ENCODE measurements at places on chromosomes 16 and 17. TPM values are rescaled to one million over a fixed set of nuclear protein-coding genes. Genes with fewer than 3 reads are reported as not detected.
A peak's percentile ranks its signal among the peaks of the same experiment; 100 is the strongest.

- DNase-seq: no peak
Observed at GRCh38 chr16:15775663-15776304, 81.0 kb downstream of the MYH11 start.

Gene PRSS33
- not detected for total RNA-seq

DNA sequence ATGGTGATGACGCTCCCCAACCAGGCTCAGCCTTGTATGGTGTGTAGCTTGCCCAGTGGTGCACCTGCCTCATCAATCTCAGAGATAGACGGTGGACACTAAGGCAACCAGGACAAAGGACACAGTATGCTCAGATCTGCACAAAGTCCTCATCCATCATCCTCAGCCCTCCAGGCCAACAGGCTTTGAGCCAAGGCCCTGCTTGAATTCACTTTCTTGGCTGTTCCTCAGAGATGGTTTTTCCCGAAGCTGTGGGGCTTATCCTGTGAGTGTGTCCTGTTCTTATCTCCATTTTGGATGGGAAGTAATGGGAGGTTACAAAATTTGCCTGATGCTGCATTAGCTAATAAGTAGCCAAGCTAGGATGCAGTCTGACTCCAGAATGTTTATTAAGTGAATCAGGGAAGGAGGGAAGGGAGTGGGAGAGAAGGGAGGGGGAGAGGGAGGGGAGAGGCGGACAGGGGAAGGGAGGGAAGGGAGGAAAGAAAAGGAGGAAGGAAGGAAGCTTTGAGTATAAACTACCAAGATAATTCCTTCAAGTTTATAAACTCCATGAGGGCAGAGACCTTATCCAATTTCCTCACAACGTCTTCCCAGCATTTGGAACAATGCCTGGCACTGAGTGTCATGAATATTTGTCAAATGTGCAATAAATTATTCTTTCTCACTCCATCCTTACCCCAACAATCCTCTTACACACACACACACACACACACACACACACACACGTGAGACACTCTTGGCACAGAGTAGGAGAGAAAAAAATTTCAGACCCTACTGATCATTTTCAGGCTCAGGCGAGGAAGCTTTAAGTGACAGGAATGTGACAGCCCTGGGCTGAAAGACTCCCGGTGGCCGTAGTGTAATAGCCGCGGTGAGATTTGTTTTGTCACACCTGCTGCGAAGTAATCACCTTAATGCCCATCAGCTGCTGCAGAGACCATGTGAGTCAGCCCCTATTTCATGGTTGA is 84.3 kb downstream of the BMERB1 start:
- DNase-seq: no peak

DNA sequence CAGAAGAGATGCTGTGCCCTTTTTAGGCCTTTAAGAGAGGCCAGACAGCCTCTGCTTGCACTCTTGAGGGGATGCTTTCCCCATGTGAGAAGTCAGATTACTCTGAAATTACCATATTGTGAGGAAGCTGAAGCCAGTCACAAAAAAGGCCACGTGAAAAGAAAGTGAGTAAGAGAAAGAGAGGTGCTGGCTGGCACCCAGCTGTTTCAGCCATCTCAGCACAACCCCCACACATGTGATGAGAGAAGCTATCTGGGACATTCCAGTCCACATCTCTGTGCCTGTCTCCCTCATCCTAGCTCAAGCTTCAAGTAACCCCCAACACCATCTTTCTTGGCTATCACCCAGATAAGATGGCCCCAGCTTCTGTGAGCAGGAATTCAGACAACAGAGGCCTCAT is 131.4 kb downstream of the HS3ST2 start:
- no peak for DNase-seq

- no peak for DNase-seq
Observed at GRCh38 chr17:73698966-73699365, 54.7 kb upstream of the SDK2 start.

Gene RNF222
- not detected for total RNA-seq

Gene SPATA22
- not detected for total RNA-seq

DNA sequence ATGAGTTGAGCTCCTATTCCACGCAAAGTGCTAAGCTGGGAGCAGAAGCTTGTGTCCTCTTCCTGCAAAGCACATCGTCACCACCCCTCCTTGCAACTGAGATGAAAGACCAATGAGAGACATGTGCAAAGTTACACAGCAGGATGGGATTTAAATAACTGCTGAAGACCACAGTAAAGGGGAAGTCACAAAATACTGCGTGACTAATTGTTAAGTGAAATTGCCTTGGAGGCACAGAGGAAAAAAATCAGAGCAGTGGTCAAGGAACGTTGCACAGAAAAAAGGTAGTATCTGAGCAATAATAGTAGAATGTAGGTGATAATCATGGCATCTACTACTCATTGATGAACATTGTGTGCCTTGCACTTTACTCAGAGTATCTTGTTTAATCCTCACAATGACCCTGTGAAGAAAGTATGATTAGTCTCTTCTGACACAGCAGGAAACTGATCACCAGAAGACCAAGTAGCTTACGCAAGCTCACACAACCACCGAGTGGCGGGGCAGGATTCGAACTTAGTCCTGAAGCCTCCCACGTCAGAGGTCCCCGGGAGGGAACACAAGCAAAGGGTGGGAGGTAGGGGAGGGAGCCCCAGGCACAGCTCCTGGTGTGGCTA is 15.4 kb upstream of the MYO18A start:
- no peak for DNase-seq

- DNase-seq: no peak
Observed at GRCh38 chr17:57422574-57423164, 166.3 kb downstream of the MSI2 start.

DNA sequence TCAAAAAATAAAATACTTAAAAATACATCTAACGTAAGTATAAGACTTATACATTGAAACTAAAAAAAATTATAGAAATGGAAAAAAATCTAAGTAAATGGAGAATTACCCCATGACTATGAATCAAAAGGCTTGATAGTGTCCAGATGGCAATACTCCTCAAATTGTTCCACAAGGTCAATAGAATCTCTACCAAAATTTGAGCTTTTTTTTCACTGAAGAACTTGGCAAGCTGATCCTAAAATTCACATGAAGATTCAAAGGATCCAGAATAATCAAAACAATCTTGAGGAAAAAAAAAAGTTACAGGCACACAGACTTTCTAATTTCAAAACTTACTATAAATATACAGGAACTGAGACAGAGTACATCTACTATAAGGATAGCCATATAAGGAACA is 448.4 kb upstream of the CDH11 start:
- no peak for DNase-seq

GRCh38 chr17:67490471-67490870 is 113.4 kb downstream of the PITPNC1 start:
- DNase-seq: no peak

GRCh38 chr17:7133424-7133823 is 18.8 kb upstream of the ASGR2 start:
- DNase-seq: no peak

GRCh38 chr17:57665696-57666095 is 79.4 kb downstream of the CCDC182 start:
- DNase-seq: no peak

Gene CDYL2
- total RNA-seq: 4.8 TPM

Gene PPY
- 0.49 TPM for total RNA-seq

Gene TMEM132E
- 0.10 TPM for total RNA-seq

DNA sequence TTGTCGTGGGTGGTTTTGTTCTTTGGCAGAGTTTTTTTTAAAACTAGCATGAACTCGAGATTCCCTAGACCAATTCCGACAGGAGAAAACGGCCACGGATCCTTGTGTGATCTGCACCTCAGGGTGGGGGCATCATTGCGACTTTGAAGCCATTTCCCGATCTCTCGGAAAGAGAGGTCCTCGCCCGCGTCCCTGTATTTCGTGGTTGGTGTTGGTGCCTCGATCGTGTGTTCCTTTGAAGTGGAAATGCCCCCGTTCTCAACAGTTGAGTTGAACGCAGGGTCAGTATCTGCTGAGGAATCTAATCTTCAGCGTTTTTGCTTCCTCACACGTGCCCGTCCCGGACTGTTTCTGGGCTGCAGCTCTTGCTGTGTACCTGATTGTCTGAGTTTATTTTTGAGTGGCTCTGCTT is 1.1 kb downstream of the CRAMP1 start:
- DNase-seq: peak; percentile 25

DNA sequence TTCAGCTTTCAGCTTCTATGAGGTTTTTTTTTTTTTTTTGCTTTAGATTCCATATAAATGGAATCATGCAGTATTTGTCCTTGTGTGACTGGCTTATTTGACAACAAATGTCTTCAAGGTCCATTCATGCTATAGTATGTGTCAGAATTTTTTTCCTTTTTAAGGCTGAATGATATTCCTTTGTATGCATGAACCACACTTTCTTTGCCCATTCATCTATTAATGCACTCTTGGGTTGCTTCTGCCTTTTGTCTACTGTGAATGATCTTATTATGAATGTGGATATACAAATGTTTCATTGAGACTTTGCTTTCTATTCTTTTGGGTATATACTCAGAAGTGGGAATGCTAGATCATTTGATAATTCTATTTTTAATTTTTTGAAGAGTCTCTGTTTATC is 27.0 kb upstream of the LRRC75A start:
- DNase-seq: no peak

Gene CTF1
- total RNA-seq: 1.6 TPM

DNA sequence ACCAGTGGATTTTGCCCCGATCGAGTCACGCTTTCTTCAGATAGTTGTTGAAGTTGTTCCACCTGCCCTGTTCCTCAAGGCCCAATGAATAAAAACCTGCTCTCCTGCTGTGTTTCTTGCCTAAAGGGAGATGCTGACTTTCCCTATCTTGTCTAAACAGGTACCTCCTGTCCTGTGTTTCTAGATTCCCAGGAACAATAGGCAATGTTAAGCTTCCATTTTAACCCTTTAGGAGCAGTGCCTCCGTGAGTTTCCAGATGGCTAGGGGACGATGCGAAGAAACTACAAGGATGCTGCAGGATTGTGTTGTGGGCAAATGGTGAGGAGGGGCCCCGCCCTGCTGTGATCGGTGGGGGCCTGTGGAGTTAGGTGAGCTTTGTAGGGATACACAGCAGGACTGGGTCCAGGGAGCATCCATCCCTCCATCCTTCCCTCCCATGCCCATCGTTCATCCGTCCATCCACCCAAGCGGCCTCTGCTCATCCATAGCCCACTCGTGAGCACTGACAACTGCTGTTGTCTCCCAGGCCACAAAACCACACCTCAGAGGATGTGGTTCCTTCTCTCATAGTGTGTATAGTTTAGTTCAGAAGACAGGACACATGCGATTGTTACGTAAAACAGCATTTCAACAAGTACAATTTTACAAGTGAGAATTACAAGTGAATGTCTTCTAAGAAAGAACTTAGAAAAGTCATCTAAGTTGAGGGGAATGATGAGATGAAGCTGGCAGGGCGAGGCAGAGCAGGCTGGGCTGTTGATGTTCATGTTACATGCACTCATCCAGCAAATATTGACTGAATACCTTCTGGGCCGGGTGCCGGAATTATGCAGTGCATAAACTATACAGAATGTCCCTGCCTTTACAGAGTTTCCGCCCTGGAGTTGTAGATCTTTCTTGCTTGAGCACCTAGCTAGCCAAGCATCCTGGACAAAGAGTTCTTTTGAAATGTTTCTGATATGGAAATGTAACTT is 5.2 kb downstream of the ARSG start:
- DNase-seq: peak; percentile 33

DNA sequence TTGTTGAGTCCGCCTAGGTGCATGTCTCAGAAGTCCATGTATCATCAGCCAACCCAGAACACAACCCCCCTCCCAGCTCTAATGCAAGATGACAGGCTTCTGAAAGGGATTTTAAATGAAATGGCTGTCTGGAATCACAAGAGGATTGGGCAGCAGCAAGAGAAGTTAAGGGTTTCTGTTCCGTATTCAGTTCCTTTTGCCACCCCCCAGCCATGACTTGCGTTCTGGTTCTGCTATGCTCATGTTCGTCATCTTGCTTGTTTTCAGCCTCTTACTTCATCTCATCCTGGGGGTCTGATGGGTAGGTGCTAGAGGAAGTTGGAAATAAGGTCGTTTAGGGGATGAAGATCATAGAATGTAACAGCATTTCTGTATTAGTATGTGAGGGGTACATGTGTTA is 12.0 kb downstream of the MINK1 start:
- no peak for DNase-seq

Gene CPNE7
- total RNA-seq: 1.6 TPM

DNA sequence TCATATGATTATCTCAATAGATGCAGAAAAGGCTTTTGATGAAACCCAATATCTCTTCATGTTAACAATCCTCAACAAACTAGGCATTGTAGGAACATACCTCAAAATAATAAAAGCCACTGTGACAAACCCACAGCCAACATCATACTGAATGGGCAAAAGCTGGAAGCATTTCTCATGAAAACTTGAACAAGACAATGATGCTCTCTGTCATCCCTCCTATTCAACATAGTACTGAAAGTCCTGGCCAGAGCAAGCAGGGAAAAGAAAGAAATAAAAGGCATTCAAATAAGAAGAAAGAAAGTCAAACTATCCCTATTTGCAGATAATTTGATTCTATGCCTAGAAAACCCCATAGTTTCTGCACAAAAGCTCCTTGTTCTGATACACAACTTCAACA is 999.2 kb upstream of the GOT2 start:
- no peak for DNase-seq

GRCh38 chr17:46141645-46142044 is 51.6 kb downstream of the KANSL1 start:
- no peak for DNase-seq

Gene CHST5
- total RNA-seq: 142 TPM
